ENCODE measurements at places on chromosomes 6 and 20.

GRCh38 chr6:83976037-83976755 is 57.4 kb upstream of the MRAP2 start:
- DNase-seq: no peak

DNA sequence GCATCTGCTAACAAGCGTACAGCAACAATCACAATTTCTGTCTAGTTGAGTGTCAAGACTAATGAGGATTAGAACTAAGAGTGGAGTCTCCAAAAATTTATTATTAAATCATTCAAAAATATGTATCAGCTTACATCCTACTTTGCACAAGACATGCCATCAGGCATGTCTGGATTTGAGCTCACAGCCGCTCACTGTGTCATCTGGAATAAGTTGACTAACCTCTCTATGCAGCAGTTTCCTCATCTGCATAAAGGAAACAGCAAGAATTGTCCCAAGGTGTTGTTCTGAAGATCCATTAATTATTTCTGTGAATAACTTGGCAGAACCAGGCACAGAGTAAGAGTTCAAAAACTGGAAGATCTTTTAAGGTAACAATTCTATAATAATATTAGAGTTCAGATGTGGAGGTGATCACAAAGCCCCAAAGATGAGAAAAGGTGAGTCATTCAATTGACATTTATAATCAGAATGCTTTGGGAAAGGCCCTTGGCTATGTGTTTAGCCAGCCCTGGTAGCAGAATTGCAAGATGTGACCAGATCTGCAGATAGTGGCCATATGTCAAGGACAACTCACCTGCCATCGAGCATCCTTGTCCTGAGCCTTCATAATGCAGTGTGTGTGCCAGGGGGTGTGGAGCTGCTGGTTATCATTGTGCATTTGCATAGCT is 264.0 kb downstream of the FOXA2 start:
- no peak for DNase-seq

DNA sequence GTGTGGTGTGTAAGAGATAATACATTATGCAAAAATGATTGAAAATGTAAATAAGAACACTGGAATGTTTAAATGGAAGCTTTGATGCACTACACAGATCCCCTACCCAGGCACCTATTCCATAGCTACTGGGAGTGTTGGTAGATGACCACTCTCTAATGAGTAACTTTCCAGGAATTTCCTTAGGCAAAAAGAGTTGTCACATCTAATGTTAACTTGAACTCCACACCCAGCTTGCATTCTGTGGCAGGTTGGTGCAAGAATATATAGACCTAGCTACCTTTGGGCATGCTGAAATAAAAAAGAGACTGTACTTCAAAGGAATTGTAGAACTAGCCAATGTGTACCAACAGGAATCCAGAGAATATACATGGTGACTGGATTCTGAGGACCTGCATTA is 1254.2 kb upstream of the EYS start:
- no peak for DNase-seq

DNA sequence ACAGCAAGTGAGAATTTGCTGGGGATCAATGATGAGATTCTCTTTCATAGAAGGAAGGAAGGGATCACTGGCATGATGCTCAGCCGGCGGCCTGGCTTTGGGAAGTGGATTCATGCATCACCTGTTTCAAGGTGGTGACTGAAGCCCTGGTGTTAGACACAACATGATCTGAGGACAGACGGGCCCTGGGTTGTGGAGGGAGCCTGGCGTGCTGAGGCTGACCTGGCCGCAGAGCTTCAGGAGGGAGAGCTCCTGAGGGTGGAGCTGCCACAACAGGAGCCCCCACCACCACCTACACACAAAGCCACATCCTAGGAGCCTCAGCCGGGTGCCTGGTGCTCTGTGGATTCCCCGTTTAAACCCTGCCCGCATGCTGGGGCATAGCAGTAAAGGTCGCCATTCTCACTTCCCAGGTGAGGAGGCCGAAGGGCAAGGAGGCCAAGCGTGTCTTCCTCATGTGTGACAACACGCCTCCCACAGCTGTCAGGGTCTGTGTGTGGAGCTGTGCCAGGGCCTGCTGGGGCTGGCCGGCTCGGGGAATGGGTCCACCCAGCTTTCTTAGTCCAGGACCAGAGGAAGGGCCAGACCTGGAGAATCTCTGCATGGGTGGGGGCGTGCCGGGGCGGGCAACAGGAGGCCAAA is 107.0 kb downstream of the ERMARD start:
- DNase-seq: no peak

GRCh38 chr6:33851959-33852358 is 48.2 kb upstream of the MLN start:
- DNase-seq: no peak

DNA sequence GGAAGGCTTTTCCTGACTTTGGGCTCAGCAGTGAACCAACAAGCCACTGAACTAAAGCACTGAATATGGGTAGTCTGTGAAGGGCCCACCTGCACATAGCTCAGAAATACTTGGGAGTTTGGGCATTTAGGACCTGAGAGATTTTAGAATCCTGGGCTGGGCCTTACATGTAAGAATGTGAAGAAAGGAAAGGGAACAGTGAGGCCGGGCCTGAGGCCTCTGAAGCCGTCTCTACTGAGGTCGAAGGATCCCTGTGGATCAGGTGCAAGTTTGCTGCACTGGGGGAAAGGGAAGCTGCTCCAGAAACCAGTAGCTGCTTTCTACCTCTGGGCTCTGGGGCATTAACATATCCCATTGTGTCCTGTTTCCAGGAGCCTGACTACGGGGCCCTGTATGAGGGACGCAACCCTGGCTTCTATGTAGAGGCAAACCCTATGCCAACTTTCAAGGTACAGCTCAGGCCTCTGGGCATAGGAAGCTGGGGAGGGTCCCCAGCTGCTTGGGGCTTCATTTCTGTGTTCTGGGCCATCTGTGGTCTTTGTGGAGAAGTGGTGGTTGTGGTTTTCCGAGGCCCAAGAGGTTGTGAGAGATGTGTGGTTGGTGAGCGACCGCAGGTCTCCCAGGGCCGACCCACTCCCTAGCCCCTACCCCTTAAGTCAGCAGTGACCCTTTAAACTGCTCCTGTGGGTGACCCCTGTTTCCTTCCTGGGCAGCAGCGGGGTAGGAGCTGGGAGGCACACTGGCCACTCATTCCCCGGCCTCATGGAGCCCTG is 30.3 kb downstream of the PLCG1 start:
- DNase-seq: no peak

DNA sequence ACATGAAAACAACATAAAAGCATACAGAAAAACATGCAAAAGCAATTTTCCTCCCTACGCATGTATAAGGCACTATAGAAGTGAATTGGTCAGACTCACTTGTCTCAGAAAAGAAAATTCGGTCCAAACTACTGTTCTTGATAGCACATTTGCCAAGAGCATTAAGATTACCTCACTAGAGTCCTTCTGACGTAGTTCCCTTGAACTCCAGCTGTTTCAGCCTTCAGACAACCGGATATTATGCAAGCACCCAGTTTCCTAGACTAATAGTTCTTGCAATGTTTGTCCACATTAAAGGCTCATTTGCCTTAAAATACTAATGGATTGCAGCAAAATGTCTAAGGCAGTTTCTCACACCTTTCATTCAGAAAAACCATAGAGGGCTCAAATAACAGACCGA is 2.5 kb upstream of the CASS4 start:
- DNase-seq: peak; percentile 90

DNA sequence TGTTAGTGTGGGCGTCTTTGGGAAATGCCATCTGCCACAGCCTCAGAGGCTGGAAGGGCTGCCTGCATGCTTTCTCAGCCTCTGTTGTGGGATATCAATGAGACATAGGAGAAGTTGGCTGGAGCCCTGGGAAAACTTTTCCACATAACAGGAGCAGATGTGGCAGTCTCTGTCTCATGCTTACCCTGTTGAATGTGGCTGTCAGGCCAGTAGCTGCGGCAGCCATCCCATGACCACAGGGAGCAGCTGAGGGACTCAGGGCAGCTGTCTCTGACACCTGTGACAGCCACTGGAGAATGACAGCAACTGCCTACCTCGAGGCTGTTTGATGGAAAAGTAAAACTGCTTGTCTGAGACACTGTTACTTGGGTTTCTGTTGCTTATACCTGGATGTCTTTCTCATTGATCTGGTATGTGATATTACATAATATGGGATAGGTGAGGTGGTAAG is 64.4 kb downstream of the TULP4 start:
- DNase-seq: no peak

- DNase-seq: no peak
Measured at GRCh38 chr6:85115876-85116275, 334.0 kb upstream of the NT5E start.

- peak; percentile 71 for DNase-seq
Measured at GRCh38 chr6:140393665-140394540, 1019.5 kb upstream of the CITED2 start.

DNA sequence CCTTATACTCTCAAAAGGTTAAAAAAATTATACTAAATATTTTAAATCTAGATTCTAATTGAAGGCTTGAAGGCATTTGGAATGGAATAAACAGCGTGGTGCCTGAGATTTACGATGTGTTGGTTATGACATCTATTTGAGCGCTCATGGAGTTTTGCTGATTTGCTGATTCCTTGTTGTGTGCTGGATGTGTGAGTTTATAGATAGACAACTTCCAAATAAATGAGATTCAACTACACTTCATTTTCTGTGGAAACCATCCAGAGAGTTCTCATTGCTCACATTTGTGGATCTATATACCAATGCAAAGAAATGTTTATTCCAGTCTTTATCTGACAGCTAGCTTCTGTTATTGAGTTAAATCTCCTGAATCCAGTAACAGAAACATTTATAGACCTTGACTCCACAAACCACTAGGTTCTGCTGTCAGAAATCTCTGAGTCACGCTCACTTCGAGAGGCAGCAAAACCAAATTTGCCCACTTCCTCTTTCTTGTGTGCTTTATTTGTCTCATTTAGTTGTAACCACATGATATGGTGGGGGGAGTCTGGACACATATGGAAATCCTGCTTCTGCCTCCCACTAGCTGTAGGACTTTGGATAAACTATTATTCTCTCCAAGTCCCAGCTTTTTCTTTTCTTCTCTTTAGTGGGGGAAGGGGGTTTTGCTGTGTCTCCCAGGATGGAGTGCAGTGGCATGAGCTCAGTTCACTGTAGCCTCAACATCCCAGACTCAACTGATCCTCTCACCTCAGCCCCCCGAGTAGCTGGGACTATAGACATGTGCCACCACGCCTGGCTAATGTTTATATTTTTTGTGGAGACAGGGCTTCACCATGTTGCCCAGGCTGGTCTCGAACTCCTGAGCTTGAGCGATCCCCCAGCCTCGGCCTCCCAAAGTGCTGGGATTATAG is 54.5 kb downstream of the IPCEF1 start:
- DNase-seq: peak; percentile 95

DNA sequence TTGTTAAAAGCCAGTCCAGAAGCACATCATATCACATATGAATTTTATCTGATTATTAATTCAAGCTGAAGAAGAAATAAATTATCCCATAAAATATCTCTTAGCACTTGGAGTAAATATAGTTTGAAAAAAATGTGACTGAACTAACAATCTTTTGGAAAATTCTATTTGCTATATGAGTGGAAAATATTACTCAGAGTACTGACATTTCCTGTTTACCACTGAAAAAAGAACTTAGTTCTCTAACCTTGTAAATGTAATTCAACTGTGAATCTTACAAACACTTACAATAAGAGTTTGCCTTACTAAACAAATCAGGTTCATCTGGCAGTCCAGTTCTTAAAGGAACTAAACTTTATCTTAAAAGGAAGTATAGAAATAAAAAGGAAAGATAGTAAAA is 44.2 kb downstream of the MOXD1 start:
- peak; percentile 9 for DNase-seq

GRCh38 chr6:110490110-110490509 is 13.7 kb upstream of the SLC22A16 start:
- no peak for DNase-seq

DNA sequence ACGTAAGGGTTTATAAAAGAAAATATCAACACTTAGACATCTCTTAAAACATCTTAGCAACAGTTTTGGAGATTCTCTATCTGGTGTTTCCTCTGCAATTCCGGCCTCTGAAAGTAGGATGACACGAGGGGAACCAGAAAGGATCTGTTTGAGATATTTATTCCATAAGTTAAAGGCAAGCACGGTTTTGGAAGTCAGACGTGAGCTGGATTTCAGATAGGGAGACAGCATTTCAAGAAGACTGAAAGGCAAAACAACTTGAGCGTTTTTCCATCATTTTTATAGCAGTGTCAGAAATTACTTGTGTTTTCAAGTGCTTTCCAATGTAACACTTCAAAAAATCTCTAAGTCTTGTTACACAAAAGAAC is 52.9 kb upstream of the BTN3A2 start:
- peak; percentile 23 for DNase-seq

- DNase-seq: no peak
Measured at GRCh38 chr6:81633391-81633790, 119.1 kb downstream of the TENT5A start.

GRCh38 chr20:62979876-62980373 is 26.8 kb downstream of the BHLHE23 start:
- DNase-seq: no peak

DNA sequence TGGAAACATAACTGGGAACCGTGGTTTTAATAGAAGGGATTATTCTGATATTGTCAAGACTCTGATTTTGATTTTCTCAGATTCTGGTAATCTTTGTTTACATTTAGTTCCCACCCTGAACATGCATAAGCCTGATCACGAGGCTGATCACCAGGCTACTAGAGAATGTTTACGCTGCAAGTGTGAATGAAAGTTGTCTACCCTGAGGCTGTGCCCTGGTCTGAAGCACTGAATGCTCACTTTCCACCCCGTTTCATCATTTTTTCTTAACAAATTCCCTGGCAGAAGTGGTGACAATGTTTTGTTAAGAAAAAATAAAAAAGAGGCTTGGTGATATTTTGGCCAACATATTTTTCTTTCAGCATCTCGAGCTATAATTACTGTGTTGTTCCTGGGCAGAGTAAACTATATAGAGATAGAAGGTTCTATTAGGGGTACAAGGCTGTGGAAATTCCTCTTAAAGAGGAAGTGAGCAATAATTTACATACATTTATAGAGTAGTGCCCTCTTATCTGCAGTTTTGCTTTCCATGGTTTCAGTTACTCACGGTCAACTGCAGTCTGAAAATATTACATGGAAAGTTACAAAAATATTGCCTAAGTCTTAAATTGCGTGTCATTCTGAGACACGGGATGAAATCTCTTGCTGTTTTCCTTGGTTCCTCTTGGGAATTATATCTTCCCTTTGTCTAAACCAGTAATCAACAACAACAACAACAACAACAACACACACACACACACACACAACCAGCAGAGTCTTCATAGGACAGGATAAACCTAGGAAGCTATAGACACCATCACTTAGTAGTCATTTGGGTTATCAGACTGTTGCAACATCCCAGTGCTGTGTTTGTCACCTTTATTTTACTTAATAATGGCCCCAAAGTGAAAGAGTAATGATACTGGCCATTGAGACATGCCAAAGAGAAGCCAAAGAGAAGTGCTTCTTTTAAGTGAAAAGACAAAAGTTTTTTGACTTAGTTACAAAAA is 566.6 kb upstream of the CITED2 start:
- peak; percentile 96 for DNase-seq
